ENCODE measurements at places on chromosomes 13 and 19.

GRCh38 chr13:40445557-40445990 is 220.9 kb downstream of the FOXO1 start:
- peak; percentile 91 for DNase-seq

DNA sequence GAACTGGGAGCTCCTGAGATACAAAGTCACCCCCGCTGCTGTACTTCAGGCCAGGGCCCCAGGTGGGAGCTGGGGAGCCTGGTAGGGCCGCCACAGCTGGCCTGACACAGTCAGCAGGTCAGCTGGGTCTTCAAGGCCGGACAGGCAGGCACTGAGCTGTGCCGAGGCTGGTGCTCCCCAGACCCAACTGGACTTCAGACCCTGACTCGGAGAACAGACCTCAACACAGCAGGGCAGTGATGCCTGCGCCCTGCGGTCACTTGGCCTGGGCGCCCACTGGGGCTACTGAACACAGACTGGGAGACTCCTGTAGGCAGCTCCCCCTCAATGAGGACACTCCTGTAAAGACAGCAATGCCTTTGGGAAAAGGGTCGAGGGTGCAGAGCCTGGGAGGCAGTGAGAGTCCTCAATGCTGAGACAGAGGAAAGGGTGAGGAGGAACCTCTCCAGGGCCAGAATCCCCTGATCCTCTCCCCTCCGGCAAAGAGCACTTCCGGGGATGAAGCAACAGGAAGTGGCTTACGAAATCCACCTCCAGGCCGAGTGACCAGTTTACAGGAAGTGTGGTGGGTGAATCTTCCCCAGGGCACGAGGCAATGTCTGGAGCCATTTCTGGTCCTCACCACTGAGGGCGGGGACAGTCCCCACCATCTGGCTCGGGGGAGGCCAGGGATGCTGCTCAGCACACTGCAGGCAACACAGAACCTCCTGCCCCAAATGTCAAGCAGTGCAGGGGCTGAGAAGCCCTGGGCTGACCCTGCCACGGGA is 40.8 kb upstream of the ISYNA1 start:
- peak; percentile 77 for DNase-seq

DNA sequence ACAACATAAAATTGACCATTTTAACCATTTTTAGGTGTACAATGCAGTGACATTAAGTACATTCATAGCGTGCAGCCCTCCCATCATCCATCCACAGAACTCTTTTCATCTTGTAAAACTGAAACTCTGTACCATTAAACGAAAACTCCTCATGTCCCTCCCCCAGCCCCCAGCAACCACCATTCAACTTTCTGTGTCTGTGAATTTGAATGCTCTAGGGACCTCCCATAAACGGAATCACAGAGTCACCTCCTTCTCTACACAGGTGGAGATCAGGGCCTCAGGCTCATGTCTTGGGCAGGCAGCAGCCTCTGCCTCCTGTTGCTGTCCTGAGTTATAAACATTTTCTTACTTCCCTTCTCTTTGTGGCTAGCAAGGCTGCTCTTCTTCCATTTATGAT is 7.3 kb upstream of the CCNE1 start:
- DNase-seq: no peak

GRCh38 chr13:46354156-46355087 is 32.6 kb downstream of the RUBCNL start:
- peak; percentile 90 for DNase-seq

GRCh38 chr13:96025283-96025682 is 27.9 kb downstream of the UGGT2 start:
- no peak for DNase-seq

GRCh38 chr13:96968027-96968426 is 26.2 kb downstream of the OXGR1 start:
- no peak for DNase-seq

GRCh38 chr13:37701972-37702371 is 103.4 kb upstream of the POSTN start:
- DNase-seq: peak; percentile 95

DNA sequence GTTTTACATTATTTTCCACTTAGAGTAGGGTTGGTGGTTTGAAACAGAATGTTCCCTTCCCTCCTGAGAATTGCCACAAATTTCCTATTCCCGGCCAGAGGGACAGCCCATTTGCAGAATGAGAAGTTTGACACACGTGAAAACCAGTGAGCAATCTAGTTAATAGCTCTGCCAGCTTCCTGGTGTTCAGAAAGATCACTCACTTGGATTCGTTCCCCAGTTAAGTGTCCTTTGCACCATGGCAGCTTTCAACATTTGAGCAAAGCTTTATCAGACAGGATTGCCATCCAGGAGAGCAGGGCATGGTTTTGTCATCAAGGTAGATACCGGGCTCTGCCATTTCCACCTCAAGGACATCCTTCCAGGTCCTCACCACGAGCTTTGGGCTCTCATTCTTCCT is 28.2 kb downstream of the RASL11A start:
- DNase-seq: no peak

DNA sequence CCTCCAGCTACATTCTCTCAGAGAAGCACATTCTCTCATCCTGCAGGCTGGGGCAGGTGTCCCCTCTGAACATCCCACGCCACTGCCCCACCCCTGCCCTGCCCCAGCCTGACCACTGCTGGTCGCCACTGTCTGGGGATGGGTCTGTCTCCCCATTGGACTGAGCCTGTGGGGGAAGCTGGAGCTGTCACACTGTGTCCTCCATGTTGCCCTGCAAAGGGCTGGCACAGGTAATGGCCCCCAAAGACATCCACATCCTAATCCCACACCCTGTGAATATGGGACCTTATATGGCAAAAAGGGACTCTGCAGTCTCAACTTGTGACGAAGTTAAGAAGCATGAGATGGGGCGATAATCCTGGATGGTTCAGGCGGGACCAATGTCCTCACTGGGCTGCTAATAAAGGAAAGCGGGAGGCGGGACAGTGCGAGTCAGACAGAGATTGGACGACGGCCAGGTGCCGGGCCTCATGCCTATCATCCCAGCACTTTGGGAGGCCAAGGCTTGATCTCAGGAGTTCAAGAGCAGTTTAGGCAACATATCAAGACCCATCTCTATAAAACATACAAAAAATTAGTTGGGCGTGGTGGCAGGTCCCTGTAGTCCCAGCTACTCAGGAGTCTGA is 9.1 kb downstream of the AP2S1 start:
- peak; percentile 59 for DNase-seq

DNA sequence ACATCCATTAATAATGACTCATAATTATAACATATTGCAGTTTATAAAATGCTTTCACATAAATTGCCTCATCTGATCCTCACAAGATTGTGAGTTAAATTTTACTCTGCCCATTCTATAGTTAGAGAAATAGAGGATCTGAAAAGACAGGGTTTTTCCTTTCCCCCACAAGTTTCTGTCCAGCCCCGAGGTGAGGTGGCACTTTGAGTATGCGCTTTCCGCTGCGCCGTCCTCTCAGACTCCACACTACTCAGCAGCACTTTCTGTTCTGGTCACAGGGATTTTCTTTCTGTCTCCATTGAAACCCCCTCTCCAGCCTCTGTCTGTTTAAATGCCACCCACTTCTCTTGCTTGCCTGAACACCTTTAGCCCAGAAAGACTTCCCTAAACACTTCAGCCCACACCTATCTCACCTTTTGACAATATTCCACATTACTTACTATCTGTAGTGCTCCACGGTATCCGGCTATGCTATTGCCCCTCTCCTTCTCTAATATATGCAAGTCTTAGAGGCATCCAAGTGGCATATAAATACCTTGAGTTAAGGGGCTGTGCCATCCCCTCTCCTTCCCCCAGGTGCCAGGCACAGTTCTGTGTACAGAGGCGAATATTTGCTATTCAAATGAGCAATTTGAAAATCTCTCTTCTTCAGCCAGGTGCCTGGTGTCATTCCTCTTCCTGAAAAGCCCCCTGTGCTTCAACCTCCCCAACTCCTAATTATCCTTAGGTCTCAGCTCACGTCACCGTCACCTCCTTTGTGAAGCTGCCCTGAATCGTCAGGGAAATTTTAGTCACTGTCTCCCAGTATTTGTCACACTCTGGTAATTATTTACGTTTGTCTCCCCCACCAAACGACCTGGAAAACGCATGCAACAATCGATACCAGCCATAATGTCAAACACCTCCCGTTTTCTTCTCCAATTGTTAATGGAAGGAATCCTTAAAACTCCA is 268.7 kb downstream of the NHLRC3 start:
- DNase-seq: no peak

DNA sequence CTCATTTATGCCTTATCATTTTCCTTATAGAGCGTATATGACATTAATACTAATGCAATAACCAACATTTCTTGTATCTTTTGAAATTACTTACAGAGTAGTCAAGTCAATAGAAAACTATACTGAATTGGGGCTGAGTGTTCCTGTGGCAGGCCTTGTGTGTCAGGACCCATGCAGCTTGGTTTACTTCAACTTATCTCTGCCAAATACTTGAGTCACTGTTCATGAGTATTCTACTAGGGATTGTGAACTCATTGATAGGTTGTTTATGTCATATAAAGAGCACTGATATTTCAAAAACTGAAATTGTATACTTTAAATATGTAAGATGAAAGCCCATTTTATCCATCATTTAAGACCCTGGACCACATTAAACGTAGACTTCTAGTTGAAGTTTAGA is 688.6 kb upstream of the SLITRK1 start:
- DNase-seq: no peak

- no peak for DNase-seq
These were observed 4.7 kb upstream of the SLC17A7 start for GRCh38 chr19:49445997-49446396.

GRCh38 chr13:100721885-100722512 is 47.4 kb upstream of the TMTC4 start:
- no peak for DNase-seq

- DNase-seq: no peak
These were observed 820.5 kb upstream of the ATXN8OS start for GRCh38 chr13:69287050-69287698.

DNA sequence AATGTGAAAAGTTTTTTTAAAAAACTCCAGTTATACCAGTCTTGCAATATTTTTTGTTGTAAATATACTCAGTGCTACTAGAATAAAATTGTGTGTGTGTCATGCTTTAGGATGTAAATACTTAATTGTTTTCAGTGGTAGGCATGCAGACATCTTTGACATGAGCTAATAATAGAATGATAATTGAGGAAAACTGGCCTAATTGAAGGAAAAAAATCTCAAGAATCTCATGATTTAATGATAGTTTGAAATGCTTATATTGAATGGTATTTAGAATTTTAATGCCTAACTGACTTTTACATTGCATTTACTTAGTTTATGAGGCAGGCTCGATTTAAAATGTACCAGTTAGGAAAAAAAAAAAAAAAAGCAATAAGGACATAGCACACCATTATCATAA is 3.2 kb upstream of the MAB21L1 start:
- no peak for DNase-seq

- no peak for DNase-seq
These were observed 31.7 kb upstream of the FXYD3 start for GRCh38 chr19:35083691-35084508.

DNA sequence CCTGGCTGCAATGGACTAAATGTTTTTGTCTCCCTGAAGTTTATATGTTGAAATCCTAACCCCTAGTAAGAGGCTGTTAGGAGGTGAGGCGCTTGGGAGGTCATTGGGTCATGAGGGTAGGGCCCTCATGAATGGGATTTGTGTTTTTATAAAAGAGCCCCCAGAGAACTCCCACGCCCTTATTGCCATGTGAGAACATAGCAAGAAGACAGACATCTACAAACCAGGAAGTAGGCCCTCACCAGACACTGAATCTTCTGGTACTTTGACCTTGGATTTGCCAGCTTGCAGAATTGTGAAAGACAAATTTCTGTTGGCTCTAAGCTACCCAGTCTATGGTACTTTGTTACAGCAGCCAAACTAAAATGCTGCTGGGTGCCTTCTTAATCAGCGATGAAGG is 96.1 kb upstream of the SPATA13 start:
- DNase-seq: no peak

DNA sequence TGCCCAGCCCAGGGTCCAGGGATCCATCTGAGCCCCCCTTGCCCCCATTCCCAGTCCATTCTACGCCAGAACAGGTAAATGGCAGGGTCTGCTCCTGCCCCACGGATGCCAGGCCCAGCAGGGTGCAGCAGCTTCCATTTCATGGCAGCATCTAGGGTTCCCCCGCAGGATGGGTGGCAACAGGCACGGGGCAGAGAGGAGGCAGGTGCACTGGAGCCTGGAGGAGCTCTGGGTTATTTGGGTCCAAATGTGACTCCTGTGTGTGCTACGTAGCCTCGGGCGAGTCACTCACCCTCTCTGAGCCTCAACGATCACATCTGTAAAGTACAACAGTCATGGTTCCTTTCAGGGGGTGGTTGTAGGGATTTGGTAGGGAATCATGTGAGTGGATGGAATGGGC is 27.4 kb downstream of the IL12RB1 start:
- DNase-seq: no peak

- no peak for DNase-seq
These were observed 35.2 kb downstream of the ADPRHL1 start for GRCh38 chr13:113417836-113418721.

DNA sequence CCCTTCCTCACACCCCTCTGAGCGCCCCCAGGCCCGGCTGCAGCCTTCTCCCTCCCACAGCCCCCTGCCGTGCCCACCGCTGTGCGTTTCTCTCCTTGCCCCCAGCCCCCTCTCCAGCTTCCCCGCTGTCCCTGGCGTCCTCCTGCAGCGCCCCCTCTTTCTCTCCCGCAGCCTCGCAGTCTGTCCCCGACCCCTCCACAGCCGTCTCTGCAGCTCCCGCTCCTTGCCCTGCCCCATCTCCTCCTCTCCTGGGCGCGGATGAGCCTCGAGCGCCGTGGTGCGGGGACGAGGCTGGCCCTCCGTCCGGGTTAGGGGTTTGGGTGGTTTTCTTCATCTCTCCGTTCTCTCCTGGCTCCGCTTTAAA is 1.1 kb downstream of the KMT5C start:
- no peak for DNase-seq

DNA sequence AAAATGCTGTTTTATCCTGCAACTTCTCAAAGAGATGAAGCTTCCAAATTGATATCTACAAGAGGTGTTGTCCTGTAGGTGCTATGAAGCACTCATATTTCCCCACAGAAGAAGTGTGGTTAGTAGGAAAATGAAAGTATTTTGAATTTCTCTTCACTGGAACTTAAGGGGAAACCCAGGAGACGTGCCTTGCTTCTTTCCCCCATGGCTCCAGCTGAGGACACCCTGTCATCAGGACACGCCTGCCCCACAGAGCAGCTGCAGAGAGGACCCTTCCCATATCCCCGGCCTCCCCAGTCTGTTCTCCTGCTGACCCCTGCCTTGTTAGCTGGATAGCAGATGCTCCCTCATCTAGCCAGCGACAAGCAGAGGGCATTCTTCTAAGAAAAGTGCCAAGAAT is 371.3 kb downstream of the COG6 start:
- DNase-seq: no peak

DNA sequence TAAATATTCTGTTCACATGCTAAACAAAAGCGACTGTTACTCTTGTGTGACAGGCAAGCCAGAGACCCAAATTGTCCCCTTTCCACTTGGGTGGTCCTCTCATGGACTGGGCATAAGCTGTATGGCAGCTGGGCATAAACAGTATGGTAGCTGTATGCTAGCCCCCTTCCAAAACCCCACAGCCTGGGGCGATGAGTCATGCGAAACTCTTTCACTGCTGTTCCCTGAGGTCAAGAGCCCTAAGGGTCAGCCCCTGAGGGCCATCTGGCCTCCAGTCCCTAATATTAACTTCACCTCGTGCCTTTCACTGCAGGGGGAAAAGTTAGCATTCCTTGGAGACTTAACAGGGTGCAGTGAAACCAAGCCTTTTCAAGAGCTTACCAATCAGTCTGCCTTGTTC is 45.6 kb upstream of the ZNF562 start:
- no peak for DNase-seq

All from RCC 7860 (cell line).